ENCODE measurements at places on chromosomes 4 and X.

DNA sequence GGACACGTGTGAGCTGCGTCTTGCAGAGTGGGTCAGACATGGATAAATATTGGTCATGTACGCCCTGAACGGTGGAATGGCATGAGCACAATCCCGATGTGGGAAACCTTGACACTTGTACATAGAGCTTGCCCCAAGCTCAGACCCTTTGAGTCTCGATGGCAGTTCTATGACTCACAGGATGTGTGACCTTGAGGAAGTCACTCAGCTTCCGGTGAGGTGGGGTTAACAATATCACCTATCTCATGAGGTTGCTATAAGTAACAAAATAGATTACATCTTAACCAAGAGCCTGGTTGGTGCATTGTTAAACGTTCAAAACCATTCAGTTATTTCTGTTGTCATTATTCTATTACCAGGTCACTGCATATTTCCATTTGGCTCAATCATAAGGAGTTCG, 109.1 kb upstream of the TBL1X start:
- DNase-seq: no peak

- DNase-seq: no peak
Observed at GRCh38 chr4:35697210-35697736, 547.0 kb downstream of the ARAP2 start.

DNA sequence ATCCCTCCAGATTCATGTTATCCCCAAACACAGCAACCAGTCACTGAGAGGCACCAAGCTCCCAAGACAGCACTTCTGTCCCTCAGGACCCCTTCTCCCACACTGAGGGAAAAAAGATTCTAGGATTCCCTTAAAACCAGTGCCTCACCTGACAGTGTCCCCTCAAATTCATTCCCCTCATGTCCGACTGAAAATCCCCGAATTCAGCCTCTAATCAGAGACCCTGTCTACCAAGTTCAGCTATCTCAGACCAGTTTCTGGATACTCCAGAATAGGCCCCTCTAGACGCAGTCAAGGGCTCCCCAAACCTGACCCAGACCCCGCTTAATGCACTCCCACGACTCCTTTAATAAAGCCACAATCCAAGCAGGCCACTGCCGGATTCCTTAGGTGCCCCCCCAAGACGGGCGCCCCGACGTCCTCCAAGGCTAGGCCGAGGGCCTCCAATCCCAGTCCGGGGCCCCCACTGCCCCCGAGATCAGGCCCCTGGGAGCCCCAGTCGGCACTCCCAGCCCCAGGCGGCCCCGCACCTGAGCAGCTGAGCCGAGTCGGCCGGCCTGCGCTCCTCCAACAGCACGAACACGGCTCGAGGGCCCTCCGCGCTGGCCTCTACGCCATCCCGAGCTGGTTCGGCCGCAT, 457 bp downstream of the TFE3 start:
- DNase-seq: no peak

DNA sequence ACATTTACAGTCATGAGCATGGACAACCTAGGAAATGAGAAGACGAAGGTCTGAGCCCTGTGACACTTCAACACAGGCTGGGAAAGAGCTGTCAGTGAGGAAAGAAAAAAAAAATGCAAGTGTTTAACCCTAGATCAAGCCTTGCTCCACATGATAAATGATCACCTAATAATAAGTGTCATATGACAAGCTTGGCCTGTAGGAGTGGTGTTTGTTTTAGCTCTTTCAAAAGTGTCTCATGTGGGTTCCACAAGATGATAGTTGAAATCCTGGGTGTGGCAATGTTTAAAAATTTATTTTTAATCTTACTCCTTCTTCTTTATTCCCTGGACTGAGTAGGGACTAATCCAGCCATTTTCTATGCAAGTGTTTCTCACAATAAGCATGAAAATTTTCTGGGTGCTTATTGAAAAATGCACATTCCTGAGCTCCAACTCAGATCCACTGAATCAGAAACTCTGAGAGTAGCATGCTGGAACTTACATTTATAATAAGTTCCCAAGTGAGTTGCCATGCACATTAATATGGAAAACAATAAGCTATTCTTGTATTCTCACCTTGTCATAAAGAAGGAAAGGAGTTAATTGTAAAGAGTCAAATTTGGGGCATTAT, 138.3 kb downstream of the AREG start:
- DNase-seq: no peak

GRCh38 chrX:149522916-149523315, 17.8 kb upstream of the IDS start:
- DNase-seq: no peak

Data from stimulated activated CD4-positive, alpha-beta T cell treated with anti-CD3 and anti-CD28 coated beads, Interleukin-1b, Interleukin-23, amount 100 ng/mL, for 4 hours (primary cell).